ENCODE measurements at places on chromosomes 4 and X.

DNA sequence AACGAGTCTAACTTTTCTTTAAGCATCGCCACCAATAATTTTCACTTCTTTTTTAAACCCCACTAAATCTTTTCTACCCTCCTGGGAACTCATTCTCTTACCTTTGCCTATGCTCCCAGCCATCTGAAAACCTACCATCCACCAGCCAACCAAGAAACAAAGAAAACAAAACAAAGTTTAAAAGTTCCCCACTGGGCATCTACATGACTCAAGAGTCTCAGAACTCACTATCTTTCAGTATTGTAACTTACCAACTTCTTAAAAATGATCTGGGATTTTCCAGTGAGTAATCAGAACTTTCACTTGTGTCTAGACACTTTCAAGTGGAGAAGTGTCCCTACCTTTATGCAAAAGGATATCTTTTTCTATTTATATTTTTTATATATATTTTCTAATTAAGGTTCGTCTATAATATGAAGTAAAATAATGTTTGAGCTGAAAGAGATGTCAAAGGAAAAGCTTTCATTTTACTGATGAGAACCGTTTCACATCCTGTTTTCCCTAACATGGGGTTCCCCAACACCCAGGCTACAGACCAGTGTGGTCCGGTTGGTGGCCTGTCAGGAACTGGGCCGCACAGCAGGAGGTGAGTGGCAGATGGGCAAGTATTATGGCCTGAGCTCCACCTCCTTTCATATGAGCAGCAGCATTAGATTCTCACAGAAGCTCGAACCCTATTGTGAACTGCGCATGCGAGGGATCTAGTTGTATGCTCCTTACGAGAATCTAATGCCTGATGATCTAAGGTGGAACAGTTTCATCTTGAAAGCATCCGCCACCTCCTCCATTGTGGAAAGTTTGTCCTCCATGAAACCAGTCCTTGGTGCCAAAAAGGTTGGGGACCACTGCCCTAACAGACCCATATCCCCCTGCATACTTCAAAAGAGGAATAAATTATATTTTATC, 9.8 kb upstream of the TIGD2 start:
- DNase-seq: no peak

- DNase-seq: peak; percentile 76
Measured at GRCh38 chr4:89753601-89754066, 83.3 kb downstream of the SNCA start.

DNA sequence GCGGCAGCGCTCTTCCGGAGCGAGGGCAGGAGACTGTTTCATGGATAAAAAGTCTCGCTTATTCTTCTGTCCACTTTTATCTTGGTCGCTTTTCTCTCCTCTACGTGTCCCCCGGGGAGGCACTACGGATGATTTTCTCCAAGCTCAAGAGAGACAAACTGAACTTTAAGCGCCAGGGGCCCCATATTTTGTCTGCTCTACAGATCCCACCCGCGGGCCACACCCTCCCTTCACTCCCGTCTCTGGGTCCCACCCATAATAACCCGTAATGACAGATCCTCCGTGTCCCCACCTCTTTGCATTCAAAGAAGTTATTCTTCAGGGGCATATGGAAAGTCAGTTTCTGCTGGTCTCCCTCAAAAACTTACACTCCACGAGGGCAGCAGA, at the start of gene CORIN:
TSS of gene CORIN (minus strand) at position 160 of the 387 bp plus-strand sequence. CDS start at position 42, 118 bp downstream.
- no peak for DNase-seq

- no peak for DNase-seq
Measured at GRCh38 chr4:48180234-48180633, 46.2 kb upstream of the TXK start.

DNA sequence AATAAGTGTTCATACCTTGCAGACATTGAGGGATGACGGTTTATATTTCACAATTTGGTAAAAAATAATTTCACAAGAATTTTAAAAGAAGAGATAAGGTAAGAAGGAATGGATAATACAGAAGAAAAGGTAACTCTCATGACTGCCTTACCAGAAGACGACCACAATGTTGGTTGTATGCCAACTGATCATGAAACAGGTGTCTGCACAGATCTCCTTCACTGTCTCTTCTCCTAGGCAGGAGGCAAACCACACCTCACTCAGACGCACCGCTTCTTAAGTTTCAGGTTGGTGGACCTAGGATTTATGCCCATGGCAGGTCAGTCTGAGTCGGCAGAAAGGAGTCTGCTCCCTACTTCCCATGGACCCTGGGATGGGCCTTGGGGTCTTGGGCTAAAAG, 177.2 kb downstream of the VSIG4 start:
- DNase-seq: no peak

Data from ACHN (cell line).